ENCODE measurements at places on chromosomes 7 and 10.

GRCh38 chr7:135981958-135982646 lies 4.9 kb upstream of the MTPN start:
- no peak for DNase-seq

DNA sequence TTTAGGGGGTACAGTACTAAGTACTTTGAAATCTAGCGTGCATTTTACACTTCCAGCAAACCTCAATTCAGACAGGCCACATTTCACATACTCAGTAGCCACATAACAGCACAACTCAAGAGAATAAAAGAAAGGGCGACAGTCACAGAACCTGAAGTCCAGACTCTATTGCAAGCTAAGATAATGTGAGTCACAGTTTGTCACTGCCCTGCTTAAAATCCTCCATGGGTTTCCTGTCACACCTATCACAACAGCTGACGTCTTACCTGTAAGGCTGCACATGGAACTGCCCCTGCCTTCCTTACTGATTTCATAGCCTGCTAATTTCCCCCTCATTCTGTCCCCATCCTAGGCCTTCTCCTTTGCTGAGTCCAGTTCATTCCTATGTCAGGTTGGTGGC lies 16.1 kb upstream of the CDK14 start:
- no peak for DNase-seq

DNA sequence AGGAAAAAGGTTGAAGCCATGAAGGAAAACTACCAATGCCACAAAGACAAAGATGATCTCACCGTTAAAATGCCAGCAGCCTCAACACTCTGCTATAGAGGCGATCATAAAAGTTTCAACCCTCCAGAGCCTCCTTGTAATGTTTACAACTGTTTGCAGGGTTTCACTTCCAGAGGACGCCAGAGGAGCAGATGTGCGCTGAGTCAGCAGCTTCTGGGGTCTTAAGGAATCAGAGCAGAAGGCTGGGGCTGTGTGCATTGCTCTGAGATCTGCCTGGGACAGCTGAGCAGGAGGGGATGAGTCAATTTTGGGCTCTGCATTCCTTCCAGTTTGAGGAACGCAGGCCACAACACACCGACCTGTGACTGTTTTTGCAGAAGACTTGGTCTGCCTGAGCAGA lies 98.3 kb downstream of the TMEM130 start:
- no peak for DNase-seq

- no peak for DNase-seq
These were observed 6.4 kb downstream of the AP4M1 start for GRCh38 chr7:100107890-100108289.

- no peak for DNase-seq
These were observed 114.1 kb upstream of the MACROH2A2 start for GRCh38 chr10:69938541-69938991.

DNA sequence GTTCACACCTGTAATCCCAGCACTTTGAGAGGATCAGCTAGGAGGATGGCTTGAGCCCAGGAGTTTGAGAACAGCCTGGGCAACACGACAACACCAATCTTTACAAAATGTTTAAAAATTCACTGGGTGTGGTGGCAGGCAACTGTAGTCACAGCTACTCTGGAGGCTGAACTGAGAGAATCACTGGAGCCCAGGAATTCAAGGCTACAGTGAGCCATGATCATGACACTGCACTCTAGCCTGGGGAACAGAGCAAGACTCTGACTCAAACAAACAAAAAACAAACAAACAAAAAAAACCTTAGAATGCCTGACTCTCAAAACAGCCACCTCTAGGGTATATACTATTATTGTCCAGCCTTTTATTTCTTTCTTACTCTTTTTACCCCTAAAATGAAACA lies 56.5 kb upstream of the PAPSS2 start:
- DNase-seq: no peak

DNA sequence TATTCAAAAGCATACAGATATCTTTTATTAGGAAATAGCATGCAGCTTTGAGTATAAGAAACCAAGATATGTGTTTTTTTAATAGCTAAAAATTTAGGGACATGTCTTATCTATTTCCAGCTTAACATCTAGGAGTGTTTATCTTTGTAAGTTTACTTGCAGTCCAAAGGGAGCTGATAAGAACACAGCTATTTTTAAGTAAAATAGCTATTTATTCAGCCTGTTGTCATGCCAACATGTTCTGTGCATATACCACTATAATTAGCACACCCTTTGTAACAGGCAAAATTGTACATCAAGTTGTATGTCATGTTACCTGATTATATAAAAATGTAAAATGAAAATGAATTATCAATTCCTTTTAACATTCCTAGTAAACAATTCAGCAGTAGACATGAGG lies 29.6 kb downstream of the FAM133B start:
- DNase-seq: no peak

DNA sequence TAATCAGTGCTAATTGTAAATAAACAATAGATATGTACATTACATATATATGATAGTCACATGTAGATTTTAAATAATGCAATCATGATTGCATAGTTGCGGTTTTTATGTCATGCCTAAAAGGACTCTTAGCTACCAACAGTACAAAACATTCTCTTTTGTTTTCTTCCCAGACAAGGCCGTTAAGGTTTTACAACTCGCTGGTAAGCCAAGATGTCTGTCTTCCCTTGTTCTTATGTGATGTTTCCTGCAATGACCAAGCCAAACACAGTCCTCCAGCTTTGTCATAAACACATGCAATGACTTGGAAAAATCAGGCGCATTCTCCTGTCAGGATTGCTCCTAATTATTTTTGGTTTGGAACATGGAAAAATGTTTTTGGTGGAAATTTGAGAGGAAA lies 192.3 kb upstream of the GLI3 start:
- DNase-seq: no peak

DNA sequence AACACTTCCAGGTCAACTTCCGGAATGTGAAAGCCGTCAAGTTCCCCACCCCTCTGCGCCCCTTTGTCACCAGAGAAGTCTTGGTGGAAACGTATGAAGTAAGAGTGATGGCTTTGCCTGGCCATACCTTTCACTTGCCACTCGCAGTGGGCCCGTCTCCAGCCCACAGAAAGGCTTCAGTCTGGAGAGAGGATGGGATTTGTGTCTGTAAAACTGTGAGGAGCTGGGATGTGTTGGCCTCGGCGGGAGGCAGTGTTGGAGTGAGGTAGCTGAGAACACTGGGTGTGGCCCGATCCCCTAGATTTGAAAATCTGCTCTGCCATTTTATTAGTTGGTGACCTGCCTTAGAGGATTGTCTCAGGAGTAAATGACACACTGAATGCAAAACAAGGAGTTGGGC lies 6.4 kb downstream of the ADCK2 start:
- DNase-seq: no peak

GRCh38 chr10:69375307-69376151 lies 41.2 kb downstream of the TACR2 start:
- DNase-seq: no peak

- DNase-seq: no peak
These were observed 2.0 kb upstream of the GTPBP4 start for GRCh38 chr10:986137-986825.

GRCh38 chr10:86269332-86269731 lies 97.3 kb downstream of the GRID1 start:
- no peak for DNase-seq

- no peak for DNase-seq
These were observed at the start of gene HOXA5 for GRCh38 chr7:27143023-27143949. Gene HOXA5, minus strand, starts transcription at chr7:27143681. Its CDS starts 74 bp downstream, at chr7:27143607.

GRCh38 chr10:18226336-18226735 lies 86.1 kb downstream of the CACNB2 start:
- no peak for DNase-seq

GRCh38 chr10:111211706-111212105 lies 134.9 kb downstream of the ADRA2A start:
- DNase-seq: no peak

- DNase-seq: no peak
These were observed 255.3 kb downstream of the DNAJB9 start for GRCh38 chr7:108824840-108825580.

DNA sequence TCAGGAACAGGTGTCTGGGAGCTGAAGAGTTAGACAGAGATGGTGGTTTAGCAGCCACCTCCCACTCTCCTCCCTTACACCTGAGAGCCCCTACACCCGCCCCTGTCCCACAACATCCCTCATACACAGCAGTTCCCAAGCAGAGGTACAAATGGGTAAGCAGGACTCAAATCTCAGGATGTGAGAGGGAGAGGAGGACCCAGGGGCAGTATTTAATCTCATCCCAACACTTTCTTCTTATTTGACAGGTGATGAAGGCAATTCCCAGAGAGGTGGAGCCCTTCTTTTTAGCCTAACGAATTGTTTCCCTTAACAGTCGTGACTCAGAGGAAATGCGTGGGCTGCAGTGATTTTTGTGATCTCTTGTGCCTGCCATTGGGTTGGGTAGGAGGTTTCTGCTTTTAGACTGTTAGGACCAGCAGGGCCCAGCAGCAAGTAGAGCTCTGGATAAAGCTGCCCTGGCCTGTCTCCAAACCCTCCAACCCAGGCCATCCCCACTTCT lies 191.3 kb downstream of the HECW1 start:
- peak; percentile 6 for DNase-seq

- DNase-seq: no peak
These were observed 70.3 kb upstream of the MXI1 start for GRCh38 chr10:110137142-110137545.

- no peak for DNase-seq
These were observed 524.9 kb downstream of the NRG3 start for GRCh38 chr10:82399850-82400249.

DNA sequence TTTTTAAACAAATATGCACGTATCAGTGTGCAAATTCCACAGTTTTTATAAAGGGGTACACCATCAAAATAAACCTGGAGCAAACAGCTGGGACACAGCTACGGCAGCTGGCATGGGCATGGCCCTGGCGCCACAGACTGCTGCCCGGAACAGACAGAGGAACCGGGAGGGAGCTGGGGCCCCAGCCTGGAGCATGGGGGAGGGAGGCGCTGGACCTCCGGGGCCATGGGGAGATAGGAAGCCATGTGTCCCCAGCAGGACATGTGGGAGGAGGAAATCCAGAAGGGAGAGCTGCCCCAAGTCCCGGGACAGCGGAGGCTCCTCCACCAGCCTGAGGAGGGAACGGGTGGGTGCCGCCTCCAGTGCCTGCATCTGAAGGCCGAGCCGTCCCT lies 180.1 kb downstream of the MAD1L1 start:
- no peak for DNase-seq

- DNase-seq: no peak
These were observed 119.3 kb downstream of the CUX1 start for GRCh38 chr7:101936611-101937231.

DNA sequence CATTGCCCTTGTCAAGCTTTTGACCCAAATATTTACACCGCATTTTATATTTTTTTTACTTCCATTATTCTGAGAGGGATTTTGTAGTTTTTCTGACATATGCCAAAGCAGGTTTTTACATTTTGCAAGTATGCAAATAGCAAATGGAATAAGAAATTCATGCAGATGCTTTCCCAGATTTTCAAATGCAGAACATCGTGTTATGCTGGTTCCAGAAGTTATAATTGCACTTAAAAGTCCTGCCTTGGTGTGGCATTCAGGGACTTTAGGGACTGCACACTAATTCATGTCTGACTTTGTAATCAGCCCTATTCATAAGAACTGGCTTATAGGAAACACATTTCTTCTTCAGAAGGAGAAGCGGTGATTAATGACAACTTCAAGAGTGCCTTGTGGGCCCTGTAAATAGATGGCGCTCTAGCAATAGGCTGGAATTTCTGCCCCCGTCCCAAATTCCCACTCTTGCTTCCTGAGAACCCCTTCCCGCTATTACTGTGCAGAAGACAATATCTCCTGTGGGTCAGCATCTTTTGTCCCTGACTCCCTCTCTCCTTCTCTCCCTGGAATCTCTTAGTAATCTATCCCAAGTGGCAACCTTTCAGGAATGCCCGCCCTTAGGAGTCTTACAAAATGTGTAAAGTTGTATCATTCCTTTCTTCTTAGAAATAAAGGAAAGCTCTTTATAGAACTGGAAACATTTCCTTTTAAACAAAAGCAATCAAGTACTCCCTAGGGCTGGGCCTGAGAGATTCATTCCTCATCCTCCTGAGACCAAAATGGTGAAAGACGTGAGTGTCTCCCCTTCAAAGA lies 264.0 kb downstream of the INHBA start:
- no peak for DNase-seq

DNA sequence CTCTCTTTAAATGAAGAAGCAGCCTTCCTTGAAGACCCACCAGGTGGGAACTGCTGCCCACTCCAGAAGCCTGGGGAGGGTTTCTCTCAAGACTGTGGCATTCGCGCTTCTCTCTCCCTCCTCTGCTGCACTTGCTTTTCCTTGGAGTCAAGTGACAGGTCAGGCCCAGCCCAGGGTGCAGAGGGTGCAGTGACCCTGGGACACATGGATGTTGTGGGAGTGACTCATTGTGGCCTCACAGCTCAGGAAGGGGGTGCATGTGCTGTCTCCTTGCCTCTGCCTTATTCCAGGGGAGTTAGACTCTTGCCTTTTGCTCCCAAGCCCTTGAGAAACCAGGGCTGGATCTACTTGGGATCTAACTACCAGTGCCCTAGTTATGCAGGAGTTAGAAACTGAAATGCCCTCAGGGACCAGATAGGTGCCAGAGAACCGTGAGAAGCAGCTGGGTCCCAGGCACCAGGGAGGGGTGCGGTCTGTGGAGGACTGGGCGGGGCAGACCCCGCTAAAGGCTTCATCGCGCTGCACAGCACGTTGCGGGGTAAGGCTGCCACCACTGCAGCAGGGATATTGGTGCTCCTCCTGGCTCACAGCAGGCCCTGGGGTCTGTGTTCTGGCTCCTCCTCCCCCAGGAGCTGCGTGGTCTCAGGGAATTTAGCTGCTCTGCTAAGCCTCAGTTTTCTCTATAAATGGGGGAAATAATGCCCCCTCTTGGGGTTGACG lies 11.4 kb downstream of the FAM241B start:
- DNase-seq: no peak

DNA sequence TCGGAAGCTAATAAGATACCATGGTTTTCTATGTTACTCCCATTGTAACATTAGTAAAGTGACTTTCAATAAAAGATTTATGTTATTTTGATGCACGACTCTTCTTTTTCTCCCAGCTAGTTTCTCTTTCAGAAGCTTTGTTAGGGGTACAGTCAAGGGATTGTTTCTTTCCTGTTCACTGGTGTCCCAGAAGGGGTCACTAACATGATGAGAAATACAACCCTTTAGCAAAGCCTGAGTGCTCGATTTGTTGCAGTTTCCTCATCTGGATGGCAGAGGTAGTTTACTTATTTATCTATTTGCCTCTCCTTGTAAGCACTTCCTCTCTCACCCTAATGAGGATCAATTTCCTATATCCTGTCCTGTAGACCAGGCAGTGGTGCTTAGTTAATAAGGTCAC lies 17.0 kb downstream of the SRI start:
- DNase-seq: no peak

DNA sequence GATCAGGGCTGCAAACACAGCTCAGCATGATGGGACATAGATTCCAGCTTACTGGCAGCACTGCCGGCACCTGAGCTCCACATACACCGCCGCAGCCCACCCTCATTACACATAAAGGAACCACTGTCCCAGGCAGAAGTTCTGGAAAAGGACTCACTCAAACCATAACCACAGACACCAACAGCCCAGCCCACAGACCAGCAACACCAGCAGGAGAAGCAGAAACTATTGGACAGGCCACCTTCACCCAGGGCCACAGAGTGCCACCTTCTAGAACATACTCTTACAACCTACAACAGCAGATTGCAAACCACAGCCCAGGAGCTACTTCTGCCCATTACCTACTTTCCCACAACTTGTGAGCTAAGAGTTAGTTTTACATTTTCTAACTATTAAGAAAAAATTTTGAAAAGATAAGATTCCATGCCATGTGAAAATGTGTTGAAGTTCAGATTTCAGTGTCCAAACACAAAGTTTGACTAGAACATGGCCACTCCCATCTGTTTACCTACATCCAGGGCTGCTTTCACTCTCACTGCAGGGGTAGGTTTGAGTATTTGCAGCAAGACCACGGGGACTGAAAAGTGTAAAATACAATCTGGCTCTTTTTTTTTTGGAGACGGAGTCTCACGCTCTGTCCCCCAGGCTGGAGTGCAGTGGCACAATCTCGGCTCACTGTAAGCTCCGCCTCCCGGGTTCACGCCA lies 153.0 kb downstream of the TNS3 start:
- no peak for DNase-seq
